Stimulated activated CD8-positive, alpha-beta memory T cell treated with anti-CD3 and anti-CD28 coated beads, Interleukin-15, amount 100 ng/mL, for 4 hours (primary cell): ENCODE measurements at places on chromosomes 5 and 9.
A peak's percentile ranks its signal among the peaks of the same experiment; 100 is the strongest.

- no peak for DNase-seq
Observed at GRCh38 chr5:66138637-66139317, 5.3 kb upstream of the SREK1 start.

DNA sequence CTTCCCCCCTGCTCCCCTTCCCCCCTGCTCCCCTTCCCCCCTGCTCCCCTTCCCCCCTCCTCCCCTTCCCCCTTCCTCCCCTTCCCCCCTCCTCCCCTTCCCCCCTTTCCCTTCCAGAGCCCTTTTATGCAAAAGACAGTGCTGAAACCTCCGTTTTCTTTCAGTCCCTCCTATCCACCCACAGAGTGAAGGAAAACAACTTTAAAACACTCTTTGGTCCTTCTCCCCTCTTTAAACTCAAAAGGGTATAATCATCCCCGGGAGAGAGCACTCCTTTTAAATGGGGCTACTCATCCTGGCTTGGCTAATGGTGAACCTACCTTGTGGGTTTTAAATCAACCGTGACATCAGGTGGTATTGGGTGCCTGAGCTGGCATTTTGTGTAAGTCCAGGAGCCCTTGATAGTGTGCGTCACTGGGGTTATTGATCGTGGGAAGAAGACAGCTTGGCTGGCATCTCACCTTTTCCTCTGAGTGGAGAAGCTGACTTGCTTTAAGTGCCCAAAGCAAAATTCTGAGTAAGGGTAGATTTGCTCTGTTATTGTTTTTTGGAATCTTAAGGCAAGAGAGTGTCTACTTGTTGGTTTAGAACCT, 2.7 kb downstream of the LARP1 start:
- DNase-seq, result peak; percentile 45

- DNase-seq, result no peak
Observed at GRCh38 chr9:137519553-137519952, 30.6 kb downstream of the PNPLA7 start.

DNA sequence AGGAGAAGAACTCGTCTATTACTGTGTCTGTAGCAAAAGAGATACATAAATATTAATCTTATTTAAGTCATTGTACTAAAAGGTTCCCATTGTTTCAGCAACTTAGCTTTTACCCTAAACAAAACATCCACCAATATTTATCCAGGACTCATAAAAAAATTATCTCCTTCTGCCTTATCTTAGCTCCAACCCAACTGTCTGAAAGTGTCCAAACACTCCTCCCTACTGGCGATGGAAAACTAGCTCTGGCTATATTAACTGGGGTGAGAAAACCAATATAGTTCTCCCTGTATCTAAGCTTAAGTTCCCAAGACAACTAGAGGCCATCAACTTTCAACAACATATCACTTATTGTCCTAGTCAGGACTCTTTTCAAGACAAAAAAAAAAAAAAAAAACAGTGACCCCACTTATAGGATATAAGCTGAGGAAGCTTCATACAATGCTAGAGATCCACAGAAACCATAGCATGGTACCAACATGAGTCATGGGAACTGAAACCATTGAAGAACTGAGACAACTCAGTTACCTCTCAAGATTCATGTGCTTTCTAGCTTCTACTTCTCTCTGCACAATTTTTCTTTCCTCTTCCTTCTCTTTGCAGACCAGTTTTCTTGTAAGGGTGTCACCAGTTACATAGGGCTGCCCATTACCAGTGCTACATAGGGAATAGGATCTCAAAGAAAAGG, 150.7 kb upstream of the RASA1 start:
- no peak for DNase-seq

DNA sequence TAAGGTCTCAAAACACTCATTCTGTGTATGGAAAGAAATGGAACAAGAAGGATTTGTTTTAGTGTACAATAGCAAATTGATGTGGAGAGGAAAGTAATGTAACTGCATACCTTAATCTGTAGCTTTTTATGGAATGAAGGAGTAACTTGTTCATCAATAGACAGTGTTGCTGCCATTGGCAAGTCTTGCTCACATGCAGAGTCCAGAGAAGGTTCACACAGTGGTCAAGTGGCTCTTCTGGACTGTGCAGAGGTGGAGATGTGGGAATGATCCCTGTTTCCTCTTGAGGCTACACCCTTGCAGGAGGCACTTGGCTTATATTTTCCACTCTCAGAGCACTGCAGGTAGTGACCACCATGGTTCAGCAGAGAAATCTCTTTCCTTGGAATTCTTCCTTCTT, 132.9 kb upstream of the ANKH start:
- DNase-seq, result no peak

- DNase-seq, result no peak
Observed at GRCh38 chr5:143249851-143250250, 153.6 kb downstream of the NR3C1 start.

DNA sequence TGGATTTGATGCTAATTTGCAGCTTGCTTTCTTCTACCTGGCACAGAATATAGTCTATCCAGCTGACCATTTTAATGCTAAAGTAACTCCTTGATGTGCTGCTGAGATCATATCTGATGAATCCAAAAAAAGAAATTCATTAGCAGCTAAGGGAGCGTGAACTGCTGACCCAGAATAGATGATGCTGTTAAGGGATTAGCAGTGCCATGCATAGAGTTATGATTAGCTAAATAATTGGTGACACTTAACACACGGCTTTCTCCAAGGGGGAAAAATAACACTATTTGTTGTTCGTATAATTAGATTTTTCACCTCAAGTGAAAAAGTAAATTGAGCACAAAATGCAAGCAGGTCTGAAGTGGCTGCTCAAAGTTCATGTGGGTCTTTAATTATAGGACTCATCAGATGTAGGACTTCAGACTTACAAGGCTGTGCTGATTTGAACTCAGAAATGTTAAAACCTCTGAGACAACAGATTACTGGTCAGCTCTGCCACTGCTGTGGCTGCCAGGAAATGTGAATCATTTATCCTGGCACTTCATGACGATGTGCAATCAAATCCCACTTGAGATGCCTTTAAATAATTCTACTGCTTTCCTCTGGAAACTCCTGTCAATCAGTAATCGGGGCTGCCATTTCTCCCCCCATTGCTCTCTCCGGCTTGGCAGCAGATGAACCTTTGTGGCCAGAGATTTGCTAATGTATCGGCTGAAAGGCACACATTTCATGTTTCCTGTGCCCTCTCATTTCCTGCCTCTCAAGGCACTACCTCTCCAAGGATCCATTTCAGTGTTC, 291.6 kb upstream of the C9orf72 start:
- no peak for DNase-seq

DNA sequence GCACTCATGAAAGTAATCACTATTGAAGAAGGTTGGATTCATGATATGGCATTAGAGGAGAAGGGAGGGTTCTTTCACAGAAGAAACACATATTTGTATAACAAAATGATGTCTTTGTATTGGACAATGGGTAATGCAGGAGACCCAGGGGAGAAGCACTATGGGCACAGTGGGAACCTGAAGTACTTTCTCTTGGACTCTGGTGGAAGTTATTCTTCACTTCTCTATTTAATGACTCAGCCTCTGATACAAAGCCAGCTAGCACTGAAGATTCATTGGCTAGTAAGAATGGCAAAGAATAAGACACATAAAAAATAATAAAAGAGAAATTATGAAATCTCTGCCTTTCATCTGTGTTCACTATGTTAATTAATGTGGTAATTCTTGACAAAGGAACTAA, 149.9 kb upstream of the PRR16 start:
- no peak for DNase-seq
